NCI-H526 (cell line): ENCODE measurements at places on chromosomes 1 and 21.
A peak's percentile ranks its signal among the peaks of the same experiment; 100 is the strongest.

DNA sequence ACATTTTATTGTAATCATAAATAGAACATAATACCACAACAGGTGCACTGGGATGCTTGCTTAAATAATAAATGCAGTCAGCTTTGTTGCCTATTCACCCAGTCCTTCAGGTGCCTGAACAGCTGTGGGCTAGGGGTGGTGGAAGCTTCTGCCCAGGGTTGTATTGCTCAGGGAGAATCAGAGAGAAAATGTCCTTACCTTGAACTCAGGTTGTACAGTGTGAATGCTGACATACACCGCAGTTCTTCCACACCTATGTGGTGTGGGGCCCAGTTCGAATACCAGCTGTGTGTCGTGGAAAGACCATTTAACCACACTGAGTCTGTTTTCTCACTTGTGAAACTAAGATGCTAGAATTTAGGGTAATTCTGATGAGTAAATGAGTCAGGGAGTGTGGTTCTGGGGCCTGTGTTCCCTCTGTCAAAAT, 115.7 kb upstream of the ATP1A1 start:
- peak; percentile 71 for DNase-seq

DNA sequence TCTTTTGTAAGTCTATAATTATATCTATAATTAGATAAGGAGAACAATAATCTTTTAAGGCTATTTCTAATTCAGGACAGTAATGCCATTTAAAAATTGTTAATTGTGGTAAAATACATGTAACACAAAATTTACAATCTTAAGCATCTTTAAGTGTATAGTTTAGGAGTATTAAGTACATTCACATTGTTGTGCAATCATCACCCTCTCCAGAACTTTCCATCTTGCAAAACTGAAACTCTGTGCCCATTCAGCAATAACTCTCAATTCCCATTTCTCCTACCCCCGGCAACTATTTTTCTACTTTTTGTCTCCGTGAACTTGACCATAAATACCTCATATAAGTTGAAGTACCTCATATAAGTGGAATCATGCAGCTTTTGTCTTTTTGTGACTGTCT, 93.9 kb upstream of the KCNA3 start:
- no peak for DNase-seq

GRCh38 chr1:36884029-36884701, 150.2 kb downstream of the GRIK3 start:
- no peak for DNase-seq

DNA sequence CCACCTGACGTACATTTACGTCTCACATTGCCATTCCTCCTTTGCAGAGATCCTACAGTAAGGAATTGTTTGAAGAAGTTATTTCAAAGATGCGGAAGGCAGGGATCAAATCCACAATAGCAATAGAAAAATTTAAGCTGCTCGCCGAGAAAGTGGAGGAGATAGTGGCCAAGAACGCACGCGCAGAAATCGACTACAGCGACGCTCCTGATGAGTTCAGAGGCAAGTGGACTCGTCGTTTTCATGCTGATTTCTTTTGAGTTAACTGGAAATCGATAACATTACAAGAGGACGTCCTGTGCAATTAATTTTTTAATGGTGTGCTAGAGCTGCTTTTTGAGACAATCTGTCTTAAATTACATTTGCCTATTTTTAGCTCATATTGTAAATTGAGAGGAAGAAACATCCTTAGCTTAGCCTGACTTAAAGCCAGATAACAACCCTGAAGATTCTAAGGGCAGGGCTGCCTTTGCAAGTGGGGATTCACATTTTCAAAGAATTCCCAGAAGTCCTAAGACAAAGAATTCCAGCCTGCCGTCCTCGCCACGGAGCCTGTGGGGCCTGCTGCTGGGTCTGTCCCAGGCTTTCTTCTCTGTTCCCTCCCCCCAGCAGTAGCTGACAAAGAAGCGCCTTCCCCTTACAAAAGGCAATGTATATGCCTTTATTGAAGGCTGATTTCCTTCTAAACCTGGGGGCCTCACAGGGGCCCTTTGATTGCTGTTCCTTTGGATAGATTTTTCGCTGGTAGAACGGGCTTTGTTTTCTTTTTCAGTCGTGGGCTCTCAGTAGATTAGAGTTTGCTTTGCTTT, 31.6 kb upstream of the KIF1B start:
- DNase-seq, result no peak

GRCh38 chr1:236536540-236536939, 12.8 kb downstream of the LGALS8 start:
- no peak for DNase-seq

- no peak for DNase-seq
These were observed 52.6 kb downstream of the PCNX2 start for GRCh38 chr1:233242827-233243483.

- no peak for DNase-seq
These were observed 171.7 kb downstream of the HUNK start for GRCh38 chr21:32044205-32045180.

GRCh38 chr1:230781594-230781993, 34.4 kb downstream of the CAPN9 start:
- DNase-seq, result no peak

- no peak for DNase-seq
These were observed 13.1 kb upstream of the CTPS1 start for GRCh38 chr1:40966417-40966816.

DNA sequence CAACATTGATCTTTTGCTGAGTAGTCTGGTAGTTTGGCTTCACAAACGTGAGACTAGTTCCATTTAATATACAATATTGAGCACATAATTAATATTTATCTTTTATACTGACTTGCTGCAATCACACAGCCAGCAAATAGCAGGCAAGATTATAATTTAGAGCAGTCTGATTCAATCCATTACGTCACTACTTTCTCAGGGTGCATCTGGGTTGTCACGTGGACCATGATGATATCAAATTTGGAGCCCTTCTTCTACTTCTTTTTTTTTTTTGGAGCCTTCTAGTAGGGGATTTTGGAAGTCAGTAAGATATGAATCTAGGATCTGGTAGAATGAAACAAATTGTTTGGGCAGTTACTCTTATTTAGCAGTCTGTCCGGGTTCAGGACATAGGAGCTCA, 100.6 kb upstream of the SLC5A9 start:
- DNase-seq, result no peak

DNA sequence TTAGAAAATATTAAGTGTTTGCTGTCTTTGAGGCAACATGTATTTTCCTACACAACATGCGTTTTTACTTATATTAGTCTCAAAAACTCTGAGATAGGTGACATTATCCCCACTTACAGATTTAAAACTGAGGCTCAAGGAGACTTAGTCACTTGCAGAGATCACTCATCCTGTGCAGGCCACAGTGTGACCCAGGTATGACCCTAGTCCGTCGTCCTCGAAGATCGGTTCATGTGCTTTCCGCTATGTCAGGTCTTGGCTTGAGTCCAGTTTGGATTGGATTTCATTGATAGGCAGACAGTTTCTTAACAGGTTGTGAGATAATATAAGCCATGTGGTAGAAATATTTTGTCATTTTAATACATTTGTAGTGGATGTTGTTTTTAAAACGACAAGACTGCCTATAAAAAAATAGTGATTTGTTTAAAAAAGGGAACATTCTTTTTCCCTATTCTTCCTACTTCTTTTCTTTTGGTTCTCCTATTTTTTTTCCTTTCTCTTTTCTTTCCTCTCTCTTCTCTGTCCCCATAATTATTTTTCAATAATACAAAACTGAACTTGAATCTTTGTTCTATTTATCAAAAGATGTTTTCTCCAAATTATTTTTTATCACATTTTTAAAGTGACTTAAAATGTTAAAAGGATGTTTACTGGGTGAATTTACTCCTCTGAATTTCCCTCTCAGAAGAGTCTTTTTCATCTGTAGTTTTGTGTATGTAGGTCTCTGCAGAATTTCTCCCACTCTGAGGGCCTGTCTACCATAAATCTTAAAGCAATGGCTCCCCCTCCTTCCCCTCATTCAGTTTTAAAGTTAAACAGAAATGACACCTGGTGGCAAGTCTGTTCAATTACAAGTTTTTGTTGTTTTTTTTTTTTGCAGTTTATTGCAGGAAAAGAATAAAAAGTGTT, 81.8 kb downstream of the PHTF1 start:
- DNase-seq, result peak; percentile 33

GRCh38 chr1:217089361-217090014, 366.3 kb upstream of the ESRRG start:
- peak; percentile 66 for DNase-seq

GRCh38 chr1:209854196-209854595, 26.4 kb downstream of the UTP25 start:
- DNase-seq, result no peak

GRCh38 chr1:203038217-203038741, 12.0 kb downstream of the PPFIA4 start:
- peak; percentile 4 for DNase-seq

GRCh38 chr1:125087247-125087646, 3902.5 kb downstream of the SRGAP2C start:
- no peak for DNase-seq

DNA sequence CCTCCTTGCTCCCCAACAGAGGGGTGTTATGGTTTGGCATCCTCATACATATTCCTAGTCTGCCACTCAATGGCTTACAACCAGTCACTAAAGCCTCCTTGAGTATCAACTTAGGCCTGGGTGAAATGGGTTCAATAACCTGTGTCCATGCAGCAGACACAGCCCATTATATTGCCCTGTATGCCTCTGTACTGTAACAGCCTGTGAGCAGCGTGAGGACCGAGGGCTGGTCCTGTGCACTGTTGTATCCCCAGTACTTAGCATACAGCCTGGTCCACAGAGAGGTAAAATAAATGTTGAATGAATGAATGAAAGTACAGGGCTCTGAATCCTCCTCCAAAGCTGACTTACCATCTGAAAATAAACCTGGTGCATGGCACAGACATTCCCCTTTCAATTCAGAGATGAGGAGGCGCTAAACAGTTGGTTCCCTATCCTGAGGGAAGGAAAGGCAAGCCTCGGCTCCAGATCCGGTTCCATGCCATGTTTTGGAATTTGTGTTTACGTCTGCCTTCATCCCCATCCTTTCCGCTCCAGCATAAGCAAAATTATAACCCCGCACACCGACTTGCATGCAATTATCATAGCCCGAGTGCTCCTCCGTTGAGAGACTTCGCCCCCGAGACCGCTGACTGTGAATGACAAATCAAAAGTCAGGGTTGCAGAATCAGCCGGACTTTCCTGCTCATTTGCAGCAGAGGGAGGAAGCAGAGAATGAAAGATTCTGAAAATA, 45.0 kb upstream of the DNAJC6 start:
- peak; percentile 96 for DNase-seq

DNA sequence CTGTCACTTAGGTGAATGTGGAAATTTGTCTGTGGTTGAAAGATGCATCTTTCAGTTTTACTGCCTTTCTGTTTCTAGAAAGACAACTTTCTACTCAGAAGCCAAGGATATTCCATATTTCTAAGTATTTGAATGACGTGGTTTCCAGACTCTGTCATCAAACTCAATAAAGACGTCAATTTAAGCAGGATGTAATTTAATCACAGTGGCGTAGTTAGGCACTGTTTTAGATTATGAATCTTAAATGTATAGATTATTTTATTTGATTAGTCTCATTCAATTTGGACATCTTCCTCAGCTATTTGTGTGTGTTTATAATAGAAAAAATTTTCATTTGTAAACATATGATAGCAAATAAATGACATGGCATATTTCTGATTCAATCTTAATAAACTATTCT, 298.9 kb downstream of the RYR2 start:
- no peak for DNase-seq

DNA sequence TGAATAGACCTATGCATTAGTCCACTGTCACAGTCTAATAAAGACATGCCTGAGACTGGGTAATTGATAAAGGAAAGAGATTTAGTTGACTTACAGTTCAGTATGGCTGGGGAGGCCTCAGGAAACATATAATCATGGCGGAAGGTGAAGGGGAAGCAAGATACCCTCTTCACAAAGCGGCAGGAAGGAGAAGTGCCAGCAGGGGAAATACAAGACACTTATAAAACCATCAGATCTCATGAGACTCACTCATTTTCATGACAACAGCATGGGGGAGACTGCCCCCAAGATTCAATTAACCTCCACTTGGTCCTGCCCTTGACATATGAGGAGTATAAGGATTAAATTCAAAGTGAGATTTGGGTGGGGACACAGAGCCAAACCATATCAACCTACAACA, 59.4 kb downstream of the CAPN9 start:
- no peak for DNase-seq

DNA sequence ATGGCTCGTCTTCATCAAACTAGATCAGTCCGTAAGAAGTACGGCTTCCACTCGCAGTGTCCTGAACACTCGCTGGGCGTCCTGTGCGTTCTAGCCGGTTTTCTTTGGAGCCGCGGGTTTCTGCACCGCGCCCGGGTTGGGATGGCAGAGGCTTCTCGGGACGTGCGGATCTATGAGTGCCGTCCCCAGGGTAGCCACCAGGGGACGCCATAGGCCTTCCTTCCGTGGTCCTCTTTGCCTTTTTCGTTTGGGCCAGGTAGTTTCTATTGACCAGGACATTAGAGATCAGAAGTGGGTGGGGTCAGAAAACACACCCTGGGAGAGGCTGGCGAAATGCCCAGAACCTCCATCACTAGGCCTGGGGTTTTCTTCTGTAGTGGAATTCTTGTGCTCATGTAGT, 273.8 kb downstream of the FAM72C start:
- DNase-seq, result peak; percentile 17

DNA sequence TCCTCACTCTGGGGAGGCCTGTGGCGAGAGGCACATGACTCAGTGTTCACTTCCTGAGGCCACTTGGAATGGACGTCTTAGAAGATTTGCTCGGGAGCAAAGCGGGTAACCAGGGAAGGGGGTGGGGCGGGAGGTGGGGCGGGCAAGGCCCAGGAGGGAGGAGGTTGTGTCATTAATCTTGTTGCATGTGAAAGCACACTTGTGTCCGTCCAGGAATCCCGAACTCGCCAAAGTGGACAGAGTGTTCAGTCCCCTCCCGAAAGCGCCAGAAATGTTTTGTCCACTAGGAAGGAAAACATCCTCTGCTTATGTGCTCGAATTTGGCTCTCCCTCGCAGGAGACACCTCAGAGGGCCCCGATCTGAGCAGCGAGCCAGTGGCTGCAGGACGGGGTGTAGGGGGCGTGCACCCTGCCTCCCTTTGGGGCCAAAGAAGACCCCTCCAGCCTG, 84.2 kb downstream of the SPSB1 start:
- no peak for DNase-seq

- no peak for DNase-seq
These were observed 692 bp downstream of the TARDBP start for GRCh38 chr1:11013160-11013531.

GRCh38 chr1:159827549-159827948, 876 bp downstream of the SLAMF8 start:
- no peak for DNase-seq

DNA sequence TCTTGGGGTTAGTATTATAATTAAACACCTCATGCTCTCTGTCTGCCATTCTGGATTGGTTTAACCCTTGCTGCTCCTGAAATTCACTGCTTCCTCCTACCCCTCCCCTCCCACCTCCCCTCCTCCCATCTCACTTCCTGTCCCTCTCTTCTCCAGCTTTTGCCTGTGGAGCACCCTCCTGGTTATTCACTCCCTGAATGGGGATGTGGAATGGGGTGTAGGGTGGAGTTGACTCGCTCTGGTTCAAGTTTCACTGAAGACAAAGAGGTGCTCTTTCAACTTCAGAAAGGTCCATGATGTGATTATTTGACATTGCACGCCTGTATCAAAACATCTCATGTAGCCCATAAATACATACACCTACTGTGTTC, 160.5 kb downstream of the PLXNA2 start:
- DNase-seq, result no peak

GRCh38 chr1:13443335-13443979, 33.2 kb downstream of the PRAMEF20 start:
- no peak for DNase-seq

GRCh38 chr1:117575586-117576225, 30.1 kb upstream of the TENT5C start:
- DNase-seq, result no peak
